ENCODE measurements at places on chromosomes 5 and 9.

DNA sequence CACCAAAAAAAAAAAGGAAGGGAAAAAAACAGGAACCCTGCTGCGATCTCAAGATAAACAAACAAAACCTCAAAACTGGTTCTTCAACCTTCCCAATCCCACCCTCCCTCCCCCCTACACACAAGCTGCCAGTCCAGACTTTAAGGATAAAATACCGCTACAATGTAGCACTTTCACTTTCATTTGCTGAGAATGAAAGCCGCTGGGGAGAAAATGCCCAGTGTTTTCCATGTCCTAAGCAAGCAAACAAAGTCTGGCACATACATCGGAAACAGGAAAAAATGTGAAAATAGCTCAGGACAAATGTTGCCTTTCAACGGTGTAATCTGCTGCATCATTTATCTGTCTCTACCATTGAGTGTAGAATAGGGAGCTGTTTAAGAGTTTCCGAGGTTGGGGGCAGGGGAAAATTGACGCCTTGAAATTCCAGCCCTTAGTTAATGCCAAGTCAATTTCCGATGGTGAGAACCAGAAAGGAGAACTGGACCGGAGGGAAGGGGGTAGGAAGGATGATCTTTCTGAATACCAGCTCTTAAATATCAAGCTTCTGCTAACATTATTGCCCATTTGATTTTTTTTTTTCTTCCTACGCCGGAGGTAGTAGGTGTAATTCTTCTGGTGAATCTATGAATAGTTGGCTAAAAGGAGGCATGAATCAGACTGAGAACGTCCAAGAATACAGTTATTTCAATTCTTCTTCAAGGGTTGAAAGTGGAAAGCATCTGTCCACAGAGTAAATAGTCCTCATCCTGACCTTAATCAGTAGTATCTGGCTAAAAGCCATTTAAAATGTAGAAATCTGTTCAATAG, 1.2 kb upstream of the ADAMTS6 start:
- peak; percentile 46 for DNase-seq

- DNase-seq = peak; percentile 48
These were observed 32.5 kb downstream of the SH3TC2 start for GRCh38 chr5:149030392-149030791.

- DNase-seq = no peak
These were observed 13.4 kb downstream of the LARS1 start for GRCh38 chr5:146169076-146169475.

- DNase-seq = no peak
These were observed 210.4 kb upstream of the ELAVL2 start for GRCh38 chr9:24036459-24036858.

DNA sequence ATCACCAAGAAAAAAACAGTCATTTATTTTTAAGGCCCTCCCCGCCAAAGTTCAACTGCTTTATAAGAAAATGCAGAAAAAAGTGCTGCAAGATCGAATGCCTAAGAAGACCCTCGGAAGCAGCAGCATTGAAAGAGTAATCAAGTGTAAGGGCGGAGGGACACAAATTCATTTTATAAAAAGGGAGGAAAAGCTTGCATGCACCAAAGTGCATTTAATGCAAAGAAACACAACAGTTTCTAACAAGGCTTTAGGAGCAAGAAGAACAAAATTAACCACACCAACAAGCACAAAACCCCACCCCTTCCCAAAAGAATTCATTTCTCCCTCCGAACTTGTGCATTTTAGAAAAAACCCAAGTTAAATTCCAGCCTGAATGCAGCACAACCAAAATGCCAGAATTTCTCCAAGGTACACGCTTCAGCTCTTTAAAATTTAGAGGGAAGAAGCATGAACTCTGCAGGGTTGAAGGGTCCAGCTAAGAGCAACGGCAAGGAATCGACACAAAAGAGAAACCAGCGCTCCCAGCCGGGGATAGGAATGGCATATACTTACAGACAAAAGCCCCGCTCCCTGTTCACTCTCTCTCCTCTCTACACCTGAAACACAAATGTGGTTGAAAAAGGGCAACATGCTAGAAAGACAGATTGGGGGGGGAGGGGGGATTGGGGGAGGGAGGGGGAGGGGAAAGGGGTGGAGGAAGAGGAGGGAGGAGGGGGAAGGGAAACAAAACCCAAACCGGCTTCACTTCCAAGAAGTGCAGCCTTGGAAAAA, at the start of gene NREP:
Gene NREP, minus strand, starts transcription at position 614 of the 774 bp plus-strand sequence. CDS start 1,422 bp downstream, outside the sequence.
- no peak for DNase-seq
